ENCODE measurements at places on chromosomes 5 and 9. TPM values are rescaled to one million over a fixed set of nuclear protein-coding genes. Genes with fewer than 3 reads are reported as not detected.

Gene CLTA
- polyA plus RNA-seq = 262 TPM

Gene ORM2
- 0.73 TPM for polyA plus RNA-seq

Gene ATP10B
- 0.35 TPM for polyA plus RNA-seq

Gene PCDHB9
- 4.1 TPM for polyA plus RNA-seq

Gene PCDHB8
- polyA plus RNA-seq = 4.1 TPM

Gene PCA3
- polyA plus RNA-seq = 0.18 TPM

Gene SLC6A3
- 0.58 TPM for polyA plus RNA-seq

Gene ADCY2
- 4.1 TPM for polyA plus RNA-seq

Gene CDC20B
- 0.54 TPM for polyA plus RNA-seq

Gene TMEFF1
- polyA plus RNA-seq = 10.4 TPM

Gene LCNL1
- polyA plus RNA-seq = 0.41 TPM

Gene PCDHB14
- 10.1 TPM for polyA plus RNA-seq

Gene TSLP
- 0.27 TPM for polyA plus RNA-seq

Gene GPR151
- not detected for polyA plus RNA-seq

Gene MATR3
- 769 TPM for polyA plus RNA-seq

- DNase-seq = no peak
Measured at GRCh38 chr5:13957032-13957645, 12.7 kb upstream of the DNAH5 start.

- no peak for DNase-seq
Measured at GRCh38 chr5:158976035-158976434, 123.7 kb downstream of the EBF1 start.

DNA sequence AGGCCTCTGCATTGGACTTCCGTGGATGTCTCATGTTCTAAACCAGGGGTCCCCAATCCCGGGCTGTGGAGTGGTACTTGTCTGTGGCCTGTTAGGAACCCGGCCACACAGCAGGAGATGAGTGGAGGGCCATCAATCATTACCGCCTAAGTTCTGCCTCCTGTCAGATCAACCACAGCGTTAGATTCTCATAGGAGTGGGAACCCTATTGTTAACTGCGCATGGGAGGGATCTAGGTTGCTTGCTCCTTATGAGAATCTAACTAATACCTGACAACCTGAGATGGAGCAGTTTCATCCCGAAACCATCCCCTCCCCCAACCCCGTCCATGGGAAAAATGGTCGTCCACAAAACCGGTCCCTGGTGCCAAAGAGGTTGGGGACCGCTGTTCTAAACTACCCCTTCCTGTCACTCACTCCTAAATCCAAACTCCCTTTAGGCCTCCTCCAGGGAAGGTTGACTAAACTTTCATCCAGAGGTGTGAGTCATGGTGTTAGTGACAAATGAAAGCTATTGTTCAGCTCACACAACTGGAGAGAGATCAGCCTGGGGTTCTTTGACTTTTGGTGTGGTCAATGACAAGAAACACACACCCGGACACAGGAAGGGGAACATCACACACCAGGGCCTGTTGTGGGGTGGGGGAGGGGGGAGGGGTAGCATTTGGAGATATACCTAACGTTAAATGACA is 9.5 kb downstream of the KCNV2 start:
- DNase-seq = no peak

DNA sequence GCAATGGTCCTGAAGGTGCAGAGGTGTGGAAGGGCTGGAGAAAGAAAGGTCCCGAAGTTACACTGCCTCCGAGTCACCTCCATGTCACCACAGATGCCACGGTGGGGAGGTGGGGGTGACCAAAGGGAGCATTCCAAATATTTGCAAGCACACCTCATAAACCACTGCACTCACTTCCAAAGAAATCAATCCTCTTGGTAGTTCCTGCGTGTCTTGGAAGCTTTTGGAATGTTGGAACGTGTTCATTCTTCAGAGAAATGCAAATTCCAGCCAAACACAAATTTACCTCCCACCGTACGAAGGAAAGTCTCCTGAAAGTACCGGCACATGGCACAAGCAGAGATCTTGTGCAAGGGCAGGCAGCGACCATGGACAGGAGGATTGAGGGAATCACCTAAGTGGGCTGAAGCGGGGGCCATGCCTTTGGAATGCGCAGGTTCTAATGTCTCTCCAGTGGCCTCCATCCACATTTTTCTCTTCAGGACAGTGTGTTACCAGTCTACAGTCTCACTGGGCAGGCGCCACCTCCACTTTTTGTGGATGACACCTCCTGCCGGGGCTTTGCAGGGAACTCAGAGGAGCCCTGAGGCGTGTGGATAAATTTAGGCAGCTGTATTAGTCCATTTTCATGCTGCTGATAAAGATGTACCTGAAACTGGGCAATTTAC is 54.0 kb downstream of the NSUN2 start:
- no peak for DNase-seq

- no peak for DNase-seq
Measured at GRCh38 chr9:95880021-95880690, 4.7 kb downstream of the ERCC6L2 start.

- no peak for DNase-seq
Measured at GRCh38 chr9:27280860-27281259, 16.1 kb downstream of the EQTN start.

DNA sequence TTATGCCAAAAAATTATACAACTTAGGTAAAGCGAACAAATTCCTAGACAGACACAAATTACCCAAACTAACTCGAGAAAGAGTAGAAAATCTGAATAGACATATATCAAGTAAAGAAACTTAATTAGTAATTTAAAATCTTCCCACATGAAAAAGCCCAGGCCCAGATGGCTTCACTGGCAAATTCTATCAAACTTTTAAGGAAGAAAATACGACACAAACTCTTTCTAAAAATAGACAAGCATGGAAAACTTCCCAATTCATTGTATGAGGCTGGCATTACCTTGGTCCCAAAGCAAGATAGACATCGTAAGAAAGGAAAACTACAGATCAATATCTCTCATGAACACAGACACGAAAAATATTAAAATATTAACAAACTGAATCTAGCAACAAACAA is 135.3 kb downstream of the DRD1 start:
- no peak for DNase-seq

GRCh38 chr5:92283521-92283920 is 900.4 kb upstream of the ARRDC3 start:
- DNase-seq = no peak

DNA sequence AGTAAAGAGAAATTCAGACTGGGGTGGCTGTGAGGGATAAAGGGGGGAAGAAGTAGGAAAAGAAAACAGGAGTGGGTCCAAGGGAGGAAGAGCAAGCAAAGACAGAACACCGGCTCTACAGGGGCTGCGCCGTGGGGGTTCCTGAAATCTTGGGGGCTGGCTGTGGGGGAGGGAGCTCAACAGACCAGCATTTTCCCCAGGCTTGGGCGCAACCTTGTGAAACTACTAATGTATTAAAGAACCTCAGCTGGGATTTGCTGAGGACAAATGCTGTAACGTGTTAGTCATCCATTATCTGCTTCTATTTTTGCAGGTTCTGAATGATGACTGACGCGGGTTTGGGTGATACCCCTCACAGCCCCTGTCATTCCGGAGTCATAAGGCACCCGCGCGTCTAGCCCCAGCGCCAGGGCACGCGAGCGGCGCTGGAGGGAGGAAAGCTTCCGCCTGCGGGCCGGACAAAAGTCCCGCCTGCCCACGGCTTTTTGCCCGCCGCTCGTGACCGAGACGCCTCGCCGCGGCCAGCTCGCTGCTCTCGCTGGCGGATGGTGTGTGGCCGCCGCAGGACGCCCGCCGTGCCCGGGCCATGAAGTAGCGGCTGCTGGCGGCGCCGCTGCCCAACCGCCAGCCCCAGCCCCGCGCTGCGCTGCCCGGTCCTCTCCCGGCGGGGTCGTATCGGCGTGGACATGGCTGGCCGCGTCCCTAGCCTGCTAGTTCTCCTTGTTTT is 110.6 kb downstream of the PAM start:
- peak; percentile 55 for DNase-seq

GRCh38 chr5:112996830-112997374 is 20.3 kb downstream of the DCP2 start:
- DNase-seq = no peak

DNA sequence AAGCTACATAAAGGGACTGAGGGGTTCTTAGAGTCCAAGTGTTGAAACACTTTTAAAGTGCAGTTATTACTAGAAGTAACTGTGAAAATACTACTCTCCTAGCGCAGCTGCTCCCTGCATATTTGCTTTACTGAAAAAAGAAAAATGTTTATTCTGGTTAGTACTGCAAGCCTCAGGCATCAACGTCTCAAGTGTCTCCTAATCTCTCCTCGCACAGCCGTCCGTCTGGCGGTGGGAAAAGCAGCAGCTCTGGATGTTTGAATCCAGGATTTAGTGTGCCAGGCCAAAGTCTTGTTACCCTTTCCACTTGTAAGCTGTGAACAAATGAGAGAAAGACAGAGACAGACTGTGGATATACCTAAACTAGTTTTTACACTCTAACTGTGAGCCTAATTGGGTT is 31.1 kb downstream of the RORB start:
- DNase-seq = no peak

GRCh38 chr5:22352493-22352892 is 500.7 kb downstream of the CDH12 start:
- no peak for DNase-seq

GRCh38 chr9:123421186-123421585 is 65.2 kb downstream of the CRB2 start:
- no peak for DNase-seq

- no peak for DNase-seq
Measured at GRCh38 chr5:52964138-52964537, 25.0 kb upstream of the ITGA2 start.

GRCh38 chr9:134597957-134598883 is 43.4 kb upstream of the COL5A1 start:
- DNase-seq = no peak

- DNase-seq = no peak
Measured at GRCh38 chr5:77186652-77187370, 23.7 kb upstream of the PDE8B start.

DNA sequence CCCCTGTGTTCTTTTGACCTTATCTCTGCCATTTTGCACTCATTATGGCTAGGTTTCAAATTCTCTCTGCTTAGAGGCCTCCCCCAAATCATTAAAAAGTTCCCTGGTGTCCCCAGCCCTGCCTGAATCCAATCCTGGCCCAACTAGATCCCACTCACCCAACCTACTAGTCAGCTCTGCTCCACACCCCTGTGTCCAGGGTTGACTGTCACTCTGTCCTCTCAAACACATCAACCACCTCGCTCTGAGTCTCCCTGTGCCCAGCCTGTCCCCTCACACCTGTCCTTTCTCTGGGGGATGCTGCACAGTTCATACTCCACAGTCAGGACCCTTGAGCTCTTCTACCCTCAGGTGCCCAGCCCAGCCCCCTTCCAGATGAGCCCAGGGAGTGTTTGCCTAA is 154.2 kb upstream of the SV2C start:
- DNase-seq = no peak

DNA sequence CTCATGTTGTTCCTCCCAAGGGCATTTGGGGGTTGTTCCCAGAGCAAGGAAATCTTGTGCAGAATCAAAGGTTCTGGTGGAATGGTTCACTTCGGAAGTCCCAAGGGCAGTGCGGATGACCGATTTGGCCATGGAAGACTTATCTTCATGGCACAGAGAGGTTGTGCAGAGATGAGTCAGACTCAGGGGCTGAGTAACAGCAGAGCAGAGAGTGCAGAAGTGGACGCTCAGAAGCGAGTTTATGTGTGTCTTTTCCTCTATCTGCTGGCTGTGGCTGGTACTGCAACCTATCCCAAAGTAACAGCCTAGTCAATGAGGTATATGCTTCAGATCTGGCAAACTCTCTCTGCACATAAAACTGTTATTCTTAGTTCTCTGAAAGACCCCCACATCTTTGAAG is 118.1 kb downstream of the DPYSL3 start:
- no peak for DNase-seq

GRCh38 chr9:32431940-32432555 is 47.6 kb downstream of the ACO1 start:
- no peak for DNase-seq

GRCh38 chr9:2163231-2163885 is 148.2 kb downstream of the SMARCA2 start:
- DNase-seq = no peak

DNA sequence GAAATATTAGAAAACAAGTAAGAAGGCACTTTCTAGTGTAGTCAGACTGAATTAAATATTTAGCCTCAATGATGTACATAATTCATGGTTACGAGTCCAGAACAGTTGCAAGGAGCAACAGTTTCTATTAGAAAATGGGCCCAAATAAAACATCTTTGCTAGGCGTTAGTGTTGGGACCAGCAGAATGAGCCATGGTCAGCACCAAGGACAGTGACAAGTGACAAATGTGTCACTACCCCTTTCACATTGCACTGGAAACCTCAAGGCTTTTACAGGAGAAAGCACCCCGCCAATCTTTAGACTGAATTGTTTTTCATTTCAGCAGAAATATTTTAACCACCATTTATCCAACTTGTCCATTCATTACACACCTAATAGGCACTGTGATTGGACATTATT is 301.3 kb upstream of the ADCY2 start:
- peak; percentile 50 for DNase-seq

DNA sequence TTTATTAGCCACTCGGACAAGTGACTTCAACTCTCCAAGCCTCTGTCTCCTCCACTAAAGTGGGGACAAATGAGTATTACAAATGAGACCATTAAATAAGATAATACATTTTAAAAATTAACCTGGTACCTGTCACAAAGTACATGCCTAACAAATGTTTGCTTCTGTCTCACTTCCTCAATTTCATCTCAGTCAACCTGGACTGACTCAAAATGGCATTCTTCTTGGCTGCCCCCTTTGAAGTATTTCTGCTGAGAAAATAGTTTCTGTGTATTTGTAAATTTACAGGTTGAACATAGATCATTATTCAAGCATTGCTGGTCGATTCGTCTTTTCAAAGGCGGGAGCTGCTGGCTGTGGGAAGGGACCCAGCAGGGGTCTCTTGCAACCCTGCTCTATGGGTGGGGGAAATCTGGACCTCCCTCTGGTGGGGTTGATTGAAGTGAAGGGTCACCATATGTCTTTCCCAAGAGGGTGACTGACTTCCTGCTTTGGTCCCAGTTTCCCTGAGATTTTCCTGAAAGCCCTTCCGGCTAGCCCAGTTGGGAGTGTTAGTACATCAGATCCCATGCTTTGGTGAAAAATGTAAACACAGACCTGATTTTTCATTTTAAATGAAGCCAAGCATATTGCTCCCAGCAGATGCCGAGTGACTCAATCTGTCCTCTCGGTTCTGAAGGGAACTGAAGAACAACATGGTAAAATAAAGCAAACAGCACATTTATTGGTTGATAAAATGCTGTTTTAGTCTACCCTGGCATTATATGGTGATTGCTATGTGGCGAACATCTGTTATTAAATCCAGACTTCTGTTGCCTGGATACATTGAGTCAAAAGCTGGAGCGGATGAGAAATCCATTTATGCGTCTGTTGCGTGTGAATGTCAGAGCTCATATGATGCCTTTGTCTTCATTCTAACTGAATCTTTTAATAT is 73.0 kb downstream of the KCNIP1 start:
- DNase-seq = no peak

DNA sequence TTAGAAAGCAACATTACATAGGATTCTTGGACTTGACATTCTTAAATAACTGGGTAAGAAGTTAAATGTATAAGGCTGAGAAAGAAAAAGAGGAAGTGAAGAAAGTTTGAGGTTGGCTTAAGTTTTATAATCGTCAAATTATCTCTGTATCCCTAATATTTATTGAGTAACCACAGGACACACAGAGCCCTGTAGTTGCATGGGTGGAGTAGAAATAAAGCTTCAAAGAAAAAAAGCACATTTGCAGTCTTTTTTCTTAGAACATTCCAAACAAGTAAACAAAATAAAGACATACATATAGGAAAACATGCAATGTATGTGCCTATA is 137.0 kb downstream of the CCDC192 start:
- DNase-seq = no peak

- DNase-seq = no peak
Measured at GRCh38 chr9:89953824-89954615, 349.2 kb downstream of the GADD45G start.

Measured in left renal cortex interstitium (tissue), 4 donors.